ENCODE measurements at places on chromosomes 16 and 17.
A peak's percentile ranks its signal among the peaks of the same experiment; 100 is the strongest.

- DNase-seq = no peak
These were observed 24.5 kb downstream of the C17orf67 start for GRCh38 chr17:56809106-56809819.

GRCh38 chr17:2399572-2400473 lies 1.0 kb downstream of the MNT start:
- DNase-seq = peak; percentile 96

- no peak for DNase-seq
These were observed 10.5 kb downstream of the PDILT start for GRCh38 chr16:20393801-20394577.

DNA sequence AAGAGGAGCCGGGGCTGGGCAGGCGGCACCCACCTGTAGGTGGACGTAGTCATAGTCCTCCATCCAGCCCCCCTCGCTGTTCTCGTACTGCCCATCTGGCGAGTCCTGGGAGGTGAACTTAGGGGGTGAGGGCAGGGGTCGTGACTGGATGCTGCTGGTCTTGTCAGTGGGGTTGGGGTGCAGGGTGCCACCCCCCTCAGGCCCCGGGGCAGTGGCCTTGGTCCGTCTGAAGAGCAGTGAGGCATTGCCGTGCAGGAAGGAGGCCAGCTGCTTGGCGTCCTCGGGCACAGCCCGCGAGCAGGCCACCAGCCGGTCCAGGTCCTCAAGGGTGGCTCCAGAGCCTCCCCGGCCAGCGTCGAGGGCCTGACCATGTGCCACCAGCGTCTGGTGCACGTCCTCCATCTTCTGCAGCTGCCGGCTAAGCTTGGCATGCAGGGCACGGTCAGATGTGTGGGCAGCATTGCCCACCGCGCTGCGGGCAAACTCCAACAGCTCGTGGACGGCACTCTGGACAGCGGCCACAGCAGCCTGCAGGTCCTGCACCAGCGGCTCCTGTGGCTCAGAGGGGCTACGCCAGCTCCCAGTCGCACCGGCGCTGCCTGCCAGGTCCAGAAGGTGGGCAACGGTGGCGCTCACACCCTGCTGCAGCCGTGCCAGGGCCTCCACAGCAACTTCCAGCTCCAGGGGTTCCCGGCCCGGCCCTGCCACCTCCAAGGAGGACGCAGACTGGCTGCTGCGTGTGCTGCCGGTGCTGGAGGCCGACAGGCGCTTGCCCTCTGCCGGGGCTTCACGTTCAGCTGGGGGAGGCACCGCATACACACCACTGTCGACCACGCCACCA lies 16.3 kb downstream of the CTRB1 start:
- no peak for DNase-seq

- peak; percentile 77 for DNase-seq
These were observed 9.1 kb upstream of the CRISPLD2 start for GRCh38 chr16:84810518-84811273.

Measured in fibroblast of lung (primary cell).